ENCODE measurements at places on chromosomes 3 and 15.

DNA sequence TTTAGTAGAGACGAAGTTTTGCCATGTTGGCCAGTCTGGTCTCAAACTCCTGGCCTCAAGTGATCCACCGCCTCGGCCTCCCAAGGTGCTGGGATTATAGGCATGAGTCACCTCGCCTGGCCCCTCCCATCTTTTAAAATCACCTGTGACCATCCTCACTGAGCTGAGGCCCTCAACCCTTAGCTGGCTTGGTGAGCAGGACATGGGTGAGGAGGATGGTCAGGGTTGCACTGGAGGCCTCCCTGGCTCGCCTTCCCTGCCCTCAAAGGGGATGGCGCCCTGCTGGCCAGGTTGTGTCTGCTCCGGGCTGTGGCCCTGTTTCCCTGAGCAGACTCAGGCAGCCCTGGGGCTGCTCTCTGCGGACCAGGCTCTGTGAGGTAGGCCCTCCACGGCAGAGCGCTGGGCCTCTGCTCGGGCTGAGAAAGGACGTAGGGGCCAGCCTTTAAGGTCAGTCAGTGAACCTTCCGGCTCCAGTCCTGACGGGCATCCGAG lies 33.7 kb downstream of the SYNM start:
- DNase-seq = no peak

DNA sequence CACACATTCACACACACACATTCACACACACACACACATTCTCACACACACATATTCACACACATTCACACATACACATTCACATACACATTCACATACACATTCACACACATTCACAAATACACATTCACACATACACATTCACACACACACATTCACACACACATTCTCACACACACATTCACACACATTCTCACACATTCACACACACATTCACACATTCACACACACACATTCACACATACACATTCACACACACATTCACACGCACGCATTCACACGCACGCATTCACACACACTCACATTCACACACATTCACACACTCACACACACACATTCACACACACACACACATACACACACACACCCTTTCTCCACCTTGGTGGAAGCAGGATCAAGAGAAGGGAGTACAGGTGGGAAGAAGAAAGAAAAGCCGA lies 5.7 kb upstream of the HAPLN3 start:
- DNase-seq = no peak

DNA sequence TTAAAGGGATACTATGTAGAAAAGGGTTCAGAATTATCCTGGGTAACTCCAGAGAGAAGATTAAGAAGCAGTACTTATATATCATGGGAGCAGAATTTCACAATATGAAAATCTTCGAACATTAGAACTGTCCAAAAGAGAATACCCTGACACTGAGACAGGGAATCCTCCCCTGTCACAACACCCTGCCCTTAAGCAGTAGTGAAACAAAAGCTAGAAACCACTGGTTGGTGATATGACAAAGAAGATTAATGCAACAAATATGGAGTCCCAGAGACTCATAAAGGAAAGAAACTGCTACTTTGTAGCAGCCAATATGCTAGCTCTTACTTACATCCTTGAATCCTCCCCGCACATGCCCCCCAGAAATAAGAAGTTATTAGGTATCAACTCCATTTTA lies 18.5 kb downstream of the MIX23 start:
- no peak for DNase-seq

GRCh38 chr15:91974321-91974720 lies 120.8 kb downstream of the SLCO3A1 start:
- no peak for DNase-seq

DNA sequence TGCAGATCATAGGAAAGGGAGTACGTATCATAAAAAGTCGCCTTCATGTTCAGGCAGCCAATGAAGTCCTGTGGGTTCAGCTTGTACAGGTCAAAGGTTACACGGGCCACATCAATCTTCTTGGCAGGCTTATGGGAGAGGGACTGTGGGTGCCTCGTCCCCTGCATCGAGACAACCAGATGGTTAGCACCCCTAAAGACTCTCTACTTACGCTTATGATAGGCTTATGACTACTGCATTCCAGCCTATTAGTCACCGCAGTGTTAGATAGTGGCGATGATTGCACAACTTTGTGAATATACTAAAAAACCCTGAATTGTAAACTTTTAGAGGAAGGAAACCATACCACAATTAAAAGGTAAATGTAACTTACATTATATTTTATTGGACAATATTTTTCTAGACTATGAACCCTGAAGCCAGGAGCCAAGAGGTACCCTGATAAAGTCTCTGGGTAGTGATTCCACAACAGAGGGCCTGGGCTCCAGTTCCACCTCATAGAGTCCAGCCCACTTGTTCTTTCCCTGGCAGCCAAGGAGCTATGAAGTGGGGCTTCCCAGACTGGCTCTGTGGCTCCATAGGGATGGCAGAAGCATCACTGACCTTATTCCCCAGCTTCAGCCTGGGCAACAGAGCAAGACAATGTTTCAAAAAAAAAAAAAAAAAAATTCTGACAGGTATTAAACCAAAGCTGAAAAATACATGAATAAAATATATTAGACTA lies 2.5 kb upstream of the FANCD2 start:
- DNase-seq = no peak

- DNase-seq = peak; percentile 39
Observed at GRCh38 chr3:195537995-195538394, 5.1 kb downstream of the PPP1R2 start.

DNA sequence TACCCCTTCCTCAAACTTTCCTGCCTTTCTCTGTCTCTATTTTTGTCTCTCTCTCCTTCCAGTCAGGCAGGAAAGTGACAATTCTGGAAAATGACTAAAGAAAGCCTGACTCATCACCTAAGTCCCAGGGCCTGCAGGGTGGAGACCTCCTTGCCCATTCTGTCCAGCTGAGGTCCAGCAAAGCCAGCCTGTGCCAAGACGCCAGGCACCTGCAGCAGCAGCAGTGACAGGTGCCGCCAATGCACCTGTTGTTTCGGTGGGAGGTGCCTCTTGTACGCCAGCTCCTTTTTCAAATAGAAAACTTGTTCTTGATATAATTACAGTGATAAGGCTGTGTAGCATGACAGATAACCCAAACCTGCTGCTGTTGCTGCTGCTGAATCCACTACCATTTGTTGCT lies 501.3 kb downstream of the NTRK3 start:
- no peak for DNase-seq

GRCh38 chr3:142003291-142003690 lies 126.8 kb downstream of the ATP1B3 start:
- no peak for DNase-seq

DNA sequence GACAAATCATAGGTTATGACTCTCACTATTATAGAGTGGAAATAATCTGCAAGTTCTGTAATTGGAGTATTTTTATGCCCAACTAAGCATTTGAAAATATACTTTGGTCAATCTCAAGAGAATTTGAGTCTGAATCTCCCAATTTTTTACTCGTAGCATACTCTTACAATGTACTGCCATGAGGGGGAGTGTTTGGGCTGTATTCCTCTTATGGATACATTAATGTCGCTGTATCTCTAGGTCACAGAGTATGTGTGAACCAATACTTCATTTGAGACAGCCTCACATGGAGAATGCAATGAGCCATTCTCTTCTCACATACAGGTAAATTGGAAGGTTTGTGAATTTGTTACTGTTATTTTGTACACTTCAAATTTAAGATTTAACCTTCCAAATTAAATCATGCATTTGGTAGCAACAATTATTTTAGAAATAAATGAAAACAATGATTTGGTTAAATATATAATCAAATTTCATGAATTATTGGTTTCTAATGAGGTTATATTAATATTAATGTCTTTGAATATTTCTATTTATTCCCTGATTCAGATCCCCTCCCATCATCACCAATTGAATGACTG lies 5.5 kb upstream of the CD200 start:
- DNase-seq = no peak

GRCh38 chr15:29535952-29536351 lies 266.3 kb upstream of the NSMCE3 start:
- no peak for DNase-seq

DNA sequence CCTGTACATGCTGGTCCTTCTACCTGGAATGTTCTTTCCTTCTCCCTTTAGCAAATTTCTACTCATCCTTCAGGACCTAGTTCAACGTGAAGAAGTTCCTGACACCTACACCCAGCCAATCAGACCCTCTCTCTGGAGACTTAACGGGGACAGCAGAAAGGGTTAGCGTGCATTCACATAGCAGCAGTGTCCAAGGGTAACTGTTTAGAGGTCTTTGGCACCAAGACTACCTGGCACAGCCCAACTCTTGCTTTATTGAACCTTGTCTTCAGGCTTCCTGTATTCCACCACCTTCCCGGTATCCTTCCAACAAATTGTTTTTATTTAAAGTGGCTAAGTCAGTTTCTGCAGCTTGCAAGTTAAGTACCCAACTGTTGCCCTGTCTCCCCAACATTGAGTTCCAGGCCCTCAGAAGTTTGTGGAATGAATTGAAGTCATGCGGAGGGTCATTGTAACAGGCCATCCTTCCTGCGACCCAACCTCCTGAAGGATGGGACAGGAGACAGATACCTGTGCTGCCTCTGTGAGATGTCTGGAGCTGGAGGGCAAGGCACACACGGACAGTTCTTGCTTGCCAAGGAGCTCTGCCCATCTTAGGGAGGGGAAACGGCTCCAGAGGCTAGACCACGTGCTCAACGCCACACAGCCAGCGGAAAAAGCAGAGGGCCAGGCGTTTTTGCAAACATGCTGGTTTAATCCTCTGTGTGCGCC lies 14.4 kb upstream of the WNT7A start:
- no peak for DNase-seq

DNA sequence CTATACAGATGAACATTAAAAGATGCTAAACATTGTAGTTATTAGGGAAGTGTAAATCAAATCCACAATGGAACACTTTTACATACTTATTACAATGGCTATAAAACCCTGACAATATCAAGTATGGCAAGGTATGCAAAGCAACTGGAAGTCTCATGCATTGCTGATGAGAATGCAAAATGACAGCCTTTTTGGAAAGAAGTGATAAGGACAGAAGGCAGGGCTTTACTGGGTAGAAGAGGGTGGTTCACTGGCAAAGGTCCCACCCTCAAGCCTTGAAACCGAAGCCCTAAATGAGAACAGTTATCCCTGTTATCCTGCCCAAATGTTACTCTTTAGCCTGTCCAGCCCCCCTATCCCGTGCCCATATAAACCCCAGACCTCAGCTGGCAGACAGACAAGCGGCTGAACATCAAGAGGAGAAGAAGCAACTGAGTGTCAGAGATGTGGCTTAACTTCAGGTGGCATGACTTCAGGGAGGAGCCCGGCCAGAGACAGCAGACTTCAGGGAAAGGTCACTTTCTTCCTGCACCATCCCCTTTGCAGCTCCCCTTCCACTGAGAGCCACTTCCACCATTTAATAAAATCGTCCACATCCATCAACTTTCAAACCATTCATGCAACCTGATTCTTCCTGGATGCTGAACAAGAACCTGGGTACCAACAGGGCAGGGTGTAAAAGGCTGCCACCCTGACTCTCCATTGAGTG lies 732 bp upstream of the GCSAM start:
- no peak for DNase-seq

DNA sequence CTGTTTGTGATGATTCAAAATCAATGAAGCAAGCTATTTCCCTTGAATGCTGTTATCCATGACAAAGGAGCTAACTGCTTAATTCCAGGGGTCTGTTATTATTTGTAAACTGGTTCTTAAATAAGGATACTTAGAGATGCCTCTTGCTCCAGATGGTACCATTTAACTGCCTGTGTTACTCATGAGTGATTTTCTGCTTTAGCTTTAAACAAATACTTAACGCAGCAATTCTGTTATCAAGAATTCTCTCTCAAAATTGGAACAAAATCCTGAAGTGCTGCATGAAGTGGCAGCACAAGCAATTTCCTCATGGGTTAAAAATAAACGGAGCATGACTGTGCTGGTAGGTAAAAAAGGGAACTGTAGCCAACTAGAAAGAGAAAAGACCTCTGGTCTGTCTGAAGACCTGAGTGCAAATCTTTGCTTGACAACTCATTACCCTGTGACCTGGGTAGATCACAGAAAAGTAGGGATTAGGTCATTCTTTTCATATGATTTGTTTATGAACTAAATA lies 62.5 kb upstream of the GBE1 start:
- no peak for DNase-seq

- DNase-seq = no peak
Observed at GRCh38 chr3:64909757-64910467, 222.1 kb upstream of the ADAMTS9 start.

GRCh38 chr15:88613074-88613944 lies 7.8 kb upstream of the AEN start:
- no peak for DNase-seq

DNA sequence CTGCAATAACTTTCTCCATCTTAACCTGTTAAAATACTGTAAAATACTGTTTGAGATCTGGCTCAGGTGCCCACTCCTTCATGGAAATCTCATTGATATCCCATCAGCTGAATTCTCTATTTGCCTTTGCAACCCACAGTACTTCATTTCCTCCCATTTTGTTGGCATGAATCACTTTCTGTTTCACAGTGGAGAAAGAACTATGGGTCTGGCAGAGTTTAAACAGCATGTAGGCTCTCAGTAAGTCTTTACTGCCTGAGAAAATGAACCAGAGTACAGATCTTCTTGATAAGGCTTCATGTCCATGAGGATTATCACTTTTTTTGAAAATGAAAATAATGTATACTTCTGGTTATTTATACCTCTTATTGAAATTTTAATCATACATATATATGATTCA lies 245.9 kb downstream of the NAALADL2 start:
- DNase-seq = no peak

- DNase-seq = no peak
Observed at GRCh38 chr3:194894538-194894937, 208.9 kb downstream of the FAM43A start.

- DNase-seq = no peak
Observed at GRCh38 chr3:171906951-171907676, 64.0 kb downstream of the TMEM212 start.

DNA sequence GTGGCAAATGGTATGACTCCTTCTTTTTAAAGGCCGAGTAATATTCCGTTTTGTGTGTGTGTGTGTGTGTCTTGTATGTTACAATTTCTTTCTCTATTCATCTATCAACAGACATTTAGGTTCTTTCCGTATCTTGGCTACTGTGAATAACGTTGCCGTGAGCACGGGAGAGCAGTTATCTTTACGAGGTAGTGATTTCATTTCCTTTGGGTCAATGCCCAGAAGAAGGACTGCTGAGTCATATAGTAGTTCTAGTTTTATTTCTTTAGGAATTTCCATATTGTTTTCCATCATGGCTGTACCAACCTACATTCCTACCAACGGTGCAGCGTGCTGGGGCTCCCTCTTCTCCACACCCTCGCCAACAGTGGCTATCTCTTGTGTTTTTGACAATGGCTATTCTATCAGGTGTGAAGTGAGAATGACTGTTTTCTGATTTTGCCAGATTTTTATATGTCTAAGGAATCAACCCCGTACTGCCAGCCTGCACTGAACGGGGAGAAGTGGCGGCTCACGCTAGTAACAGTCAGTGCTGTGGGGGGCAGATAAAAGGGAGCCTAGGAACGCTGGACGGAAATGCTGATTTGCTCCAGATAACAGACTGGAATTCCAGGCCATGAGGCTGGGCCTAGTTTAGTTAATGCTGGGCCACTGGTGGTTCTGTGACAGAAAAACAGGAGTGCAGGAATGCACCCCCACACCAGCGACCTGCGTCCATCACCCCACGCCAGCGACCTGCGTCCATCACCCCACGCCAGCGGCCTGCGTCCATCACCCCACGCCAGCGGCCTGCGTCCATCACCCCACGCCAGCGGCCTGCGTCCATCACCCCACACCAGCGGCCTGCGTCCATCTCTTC lies 168.1 kb downstream of the XXYLT1 start:
- no peak for DNase-seq

Measured in stimulated activated CD4-positive, alpha-beta T cell treated with anti-CD3 and anti-CD28 coated beads, Interleukin-1b, Interleukin-23, amount 100 ng/mL, for 4 hours (primary cell).